ENCODE measurements at places on chromosomes 4 and X.

DNA sequence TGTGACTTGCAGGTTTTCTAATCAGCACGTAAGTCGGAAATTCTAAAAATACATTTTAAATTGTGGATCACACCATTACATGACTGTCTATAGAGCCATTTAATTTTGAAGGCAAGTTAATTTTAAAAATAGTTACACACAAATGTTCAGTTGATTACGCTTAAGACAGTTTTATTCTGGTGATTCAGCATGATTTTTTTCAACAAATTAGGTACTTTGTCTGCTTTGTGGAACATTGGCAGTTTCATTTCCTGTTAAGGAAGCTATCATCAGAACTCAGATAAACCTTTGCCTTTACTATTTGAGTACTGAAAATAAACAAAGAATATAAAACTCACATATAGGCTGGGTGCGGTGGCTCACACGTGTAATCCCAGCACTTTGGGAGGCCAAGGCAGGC is 19.5 kb downstream of the SAT1 start:
- no peak for DNase-seq

DNA sequence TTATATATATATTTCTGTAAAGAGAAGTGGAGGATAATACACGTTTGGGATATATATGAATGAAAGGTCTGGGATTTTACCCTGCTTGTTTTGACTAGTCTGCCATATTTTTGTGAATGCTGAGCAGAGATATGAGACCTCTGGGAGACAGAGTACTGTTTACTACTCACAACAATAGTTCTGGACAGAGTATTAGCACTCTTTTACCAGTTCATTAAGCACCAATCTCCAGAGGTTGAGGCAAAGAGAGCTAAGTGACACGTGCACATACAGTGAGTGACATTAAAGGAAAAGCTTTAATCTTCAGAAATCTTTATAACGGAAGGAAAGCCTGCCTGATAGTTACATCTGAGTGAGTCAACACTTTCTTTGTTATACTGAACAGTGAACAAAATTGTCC is 1452.7 kb upstream of the TENM3 start:
- DNase-seq, result no peak

- DNase-seq, result no peak
Measured at GRCh38 chr4:182207830-182208396, 35.3 kb upstream of the TENM3 start.

DNA sequence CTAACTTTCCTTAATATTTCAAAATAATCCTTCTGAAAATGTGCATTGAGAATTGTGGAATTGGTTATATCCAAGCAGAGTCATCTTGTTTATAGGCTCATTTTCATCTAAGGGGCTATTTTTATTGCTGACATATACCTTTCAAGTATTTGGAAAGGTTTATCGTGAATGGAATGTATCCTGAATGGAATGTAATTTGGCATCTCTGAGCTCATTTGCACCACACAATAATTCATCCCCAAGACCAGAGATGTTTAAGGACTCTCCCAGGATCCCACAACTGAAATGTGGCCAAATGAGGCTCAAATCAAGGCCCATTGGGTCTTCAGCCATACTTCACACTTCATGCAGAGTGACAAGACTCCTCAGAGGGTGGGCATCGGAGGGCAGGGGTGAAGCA is 7.5 kb upstream of the SETD7 start:
- no peak for DNase-seq

- no peak for DNase-seq
Measured at GRCh38 chr4:6441202-6441582, 31.2 kb downstream of the PPP2R2C start.

- no peak for DNase-seq
Measured at GRCh38 chr4:2080429-2081300, 21.5 kb downstream of the NAT8L start.

DNA sequence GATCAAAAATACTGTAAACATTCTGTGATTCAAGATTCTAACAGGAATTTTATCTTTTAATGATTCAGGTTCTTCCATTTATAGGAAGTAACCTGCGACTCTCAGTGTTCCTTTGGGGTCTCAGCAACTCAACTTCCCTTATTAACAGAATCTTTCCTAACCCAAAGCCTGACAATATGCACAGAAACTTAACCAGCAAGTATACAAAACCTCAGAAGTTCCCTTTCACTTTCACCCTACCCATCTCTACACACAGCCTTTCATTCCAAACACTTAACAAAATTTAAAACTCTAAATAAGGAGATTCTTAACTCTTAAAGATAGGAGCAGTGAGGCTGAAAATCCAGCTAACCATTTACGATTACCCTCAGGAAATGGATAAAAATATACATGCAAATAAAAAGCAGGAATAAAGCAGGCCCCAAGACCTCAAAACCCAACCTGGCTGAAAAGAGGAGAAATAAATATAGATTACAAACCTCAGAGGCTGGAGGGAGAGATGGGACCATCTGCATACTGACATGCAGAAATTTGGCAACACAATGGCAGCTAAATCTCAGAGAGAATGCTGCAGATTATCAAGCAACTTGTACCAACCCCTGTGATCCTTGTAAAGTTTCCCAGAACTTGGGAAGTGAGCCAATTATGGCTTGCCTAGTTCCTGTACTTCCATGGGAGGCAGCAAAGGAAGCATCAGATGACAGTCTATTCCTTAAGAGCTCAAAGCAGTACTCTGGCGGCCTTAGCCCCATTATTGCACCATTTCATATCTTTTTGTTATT is 101.0 kb downstream of the ATP11C start:
- no peak for DNase-seq

DNA sequence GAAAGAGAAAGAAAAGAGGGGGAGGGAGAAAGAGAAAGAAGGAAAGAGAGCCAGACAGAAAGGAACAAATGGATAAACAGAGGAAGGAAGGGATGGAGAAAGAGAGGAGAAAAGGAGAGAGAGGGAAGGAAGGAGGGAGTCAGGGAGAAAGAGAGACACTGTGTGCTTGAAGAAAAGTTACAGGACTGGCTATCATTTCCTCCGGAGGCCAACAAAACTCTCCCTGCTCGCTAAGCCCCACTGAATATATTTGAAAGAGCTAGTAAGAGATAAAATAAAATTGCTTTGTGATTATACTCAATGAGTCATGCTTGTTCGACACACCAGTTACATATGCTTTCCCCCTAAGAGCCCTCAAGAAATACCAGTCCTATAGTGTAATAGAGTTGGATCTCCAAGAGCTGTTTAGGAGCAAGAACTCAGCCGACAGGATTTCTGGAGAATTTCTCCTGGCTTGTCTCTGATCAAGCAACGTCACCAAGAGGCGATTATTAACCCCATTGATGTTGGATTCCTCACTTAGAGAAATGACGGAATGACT is 102.2 kb downstream of the MXRA5 start:
- no peak for DNase-seq

GRCh38 chr4:176031922-176032321 is 33.7 kb upstream of the WDR17 start:
- DNase-seq, result no peak

GRCh38 chrX:30702736-30703135 is 49.5 kb downstream of the GK start:
- no peak for DNase-seq

DNA sequence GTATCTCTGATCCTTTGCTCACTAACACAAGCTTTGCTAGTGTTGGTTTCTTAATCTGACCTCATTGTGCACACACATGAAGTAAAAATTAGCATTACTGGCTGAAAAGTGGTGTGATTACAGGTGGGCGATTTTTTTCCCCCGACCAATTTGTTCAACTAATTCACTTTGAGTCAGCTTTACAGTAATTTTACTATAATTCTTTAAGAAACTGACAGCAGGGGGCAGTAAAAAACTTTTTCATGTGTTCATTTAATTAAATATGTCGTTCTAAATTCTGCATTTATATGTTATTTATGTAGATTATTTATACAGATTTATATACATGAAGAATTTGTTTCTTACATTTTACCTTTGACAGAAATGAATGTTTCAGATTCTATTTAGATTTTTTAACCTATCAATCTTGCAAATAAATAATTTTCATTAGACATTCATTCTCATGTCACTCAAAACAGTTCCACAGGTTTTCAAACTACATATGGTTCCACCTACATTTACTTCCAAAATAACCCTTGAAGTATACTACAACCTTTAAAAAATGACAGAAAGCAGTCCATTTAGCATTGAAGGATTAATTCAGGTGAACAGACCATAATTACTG is 17.5 kb downstream of the PALLD start:
- no peak for DNase-seq

GRCh38 chr4:180832073-180832472 is 1411.1 kb upstream of the TENM3 start:
- no peak for DNase-seq

DNA sequence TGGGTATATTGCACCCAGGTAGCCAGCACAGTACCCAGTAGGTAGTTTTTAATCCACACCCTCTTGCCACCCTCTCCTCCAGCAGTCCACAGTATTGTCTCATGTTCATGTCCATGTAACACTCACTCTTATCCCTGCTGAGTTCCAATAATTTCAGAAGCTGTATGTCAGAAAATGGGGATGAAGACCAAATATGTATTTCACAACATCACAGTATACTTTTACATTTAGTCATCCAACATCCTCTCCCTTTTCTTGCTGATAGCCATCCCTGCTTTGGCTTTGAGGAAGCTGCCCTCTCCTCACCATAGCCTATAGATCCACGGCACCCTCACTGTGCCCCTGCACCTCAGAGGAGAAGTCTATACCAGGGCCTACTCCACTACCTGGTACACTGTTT is 126.0 kb upstream of the LDB2 start:
- DNase-seq, result no peak

- DNase-seq, result peak; percentile 90
Measured at GRCh38 chr4:4248029-4248884, at the start of gene TMEM128. Gene TMEM128, minus strand, starts transcription at chr4:4248223. Its CDS starts 21 bp downstream, at chr4:4248202.

DNA sequence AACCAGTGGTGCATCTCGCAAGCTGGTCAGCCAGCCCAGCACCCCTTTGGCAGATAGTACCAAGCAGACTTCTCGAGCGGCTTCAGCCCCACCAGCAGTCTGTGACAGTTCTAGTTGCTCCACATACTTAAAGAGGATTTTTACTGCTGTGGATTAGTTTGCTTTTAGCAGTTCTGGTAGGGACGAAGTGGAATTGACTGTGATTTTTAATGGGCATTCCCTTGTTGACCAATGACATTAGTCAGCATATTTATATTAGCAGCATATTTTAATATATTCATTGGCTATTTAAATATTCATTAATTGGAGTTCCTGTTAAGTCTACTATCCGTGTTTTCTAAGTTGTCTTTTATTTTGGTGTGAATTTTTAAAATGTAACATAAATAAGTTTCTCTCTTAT is 500.9 kb upstream of the FAT1 start:
- no peak for DNase-seq

- DNase-seq, result no peak
Measured at GRCh38 chr4:38868059-38868960, 704 bp downstream of the FAM114A1 start.

DNA sequence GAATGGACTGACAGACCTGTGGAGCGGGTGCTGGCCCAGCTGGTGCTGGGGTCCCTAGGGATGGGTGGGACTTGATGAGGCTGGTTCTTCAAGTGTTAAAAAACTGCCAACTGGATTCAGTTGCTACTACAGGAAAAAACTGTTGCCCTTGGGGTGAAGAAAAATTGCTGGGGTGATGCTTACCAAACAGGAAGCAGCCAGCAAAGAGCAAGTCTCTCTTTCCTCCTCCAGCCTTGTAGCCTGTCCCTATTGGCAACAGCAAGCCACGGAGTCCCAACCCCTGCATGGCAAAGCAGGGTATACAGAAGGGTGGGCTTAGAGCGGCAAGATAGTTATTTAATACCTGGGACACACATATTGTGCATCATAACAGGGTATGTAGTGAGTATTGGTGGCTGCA is 60.1 kb upstream of the ATP8A1 start:
- DNase-seq, result no peak

DNA sequence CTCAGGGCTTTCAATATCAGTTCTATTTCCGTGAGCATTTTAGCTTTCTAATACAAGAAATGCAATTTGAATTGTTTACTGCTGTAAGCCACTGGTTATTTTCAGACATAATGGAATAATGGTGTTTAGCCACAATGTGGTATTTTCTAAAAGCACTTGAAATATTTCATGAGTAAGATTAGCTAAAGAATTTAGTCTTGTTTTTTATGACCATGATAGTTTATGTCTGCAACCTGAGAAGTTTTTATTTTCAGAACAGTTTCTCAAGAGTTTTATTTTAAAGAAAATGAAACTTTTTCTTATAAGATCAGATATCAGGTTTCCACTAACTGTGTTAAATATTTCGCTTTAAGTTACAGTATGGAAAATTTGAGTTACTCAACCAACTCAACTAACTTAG is 60.2 kb downstream of the SLIT2 start:
- DNase-seq, result no peak

GRCh38 chrX:21056622-21057021 is 317.6 kb upstream of the CNKSR2 start:
- no peak for DNase-seq

- DNase-seq, result no peak
Measured at GRCh38 chr4:108959491-108959890, 196.6 kb upstream of the ETNPPL start.

Data from stimulated activated naive CD4-positive, alpha-beta T cell (primary cell).